ENCODE measurements at places on chromosomes 3 and 15. TPM values are rescaled to one million over a fixed set of nuclear protein-coding genes. Genes with fewer than 3 reads are reported as not detected.

The PLAAT1 gene
- 5.2 TPM for total RNA-seq

GRCh38 chr3:156548902-156549301, 6.0 kb downstream of the SSR3 start:
- DNase-seq = no peak

GRCh38 chr15:61118885-61119284, 110.2 kb downstream of the RORA start:
- no peak for DNase-seq

The KLF15 gene
- 88.2 TPM for total RNA-seq

DNA sequence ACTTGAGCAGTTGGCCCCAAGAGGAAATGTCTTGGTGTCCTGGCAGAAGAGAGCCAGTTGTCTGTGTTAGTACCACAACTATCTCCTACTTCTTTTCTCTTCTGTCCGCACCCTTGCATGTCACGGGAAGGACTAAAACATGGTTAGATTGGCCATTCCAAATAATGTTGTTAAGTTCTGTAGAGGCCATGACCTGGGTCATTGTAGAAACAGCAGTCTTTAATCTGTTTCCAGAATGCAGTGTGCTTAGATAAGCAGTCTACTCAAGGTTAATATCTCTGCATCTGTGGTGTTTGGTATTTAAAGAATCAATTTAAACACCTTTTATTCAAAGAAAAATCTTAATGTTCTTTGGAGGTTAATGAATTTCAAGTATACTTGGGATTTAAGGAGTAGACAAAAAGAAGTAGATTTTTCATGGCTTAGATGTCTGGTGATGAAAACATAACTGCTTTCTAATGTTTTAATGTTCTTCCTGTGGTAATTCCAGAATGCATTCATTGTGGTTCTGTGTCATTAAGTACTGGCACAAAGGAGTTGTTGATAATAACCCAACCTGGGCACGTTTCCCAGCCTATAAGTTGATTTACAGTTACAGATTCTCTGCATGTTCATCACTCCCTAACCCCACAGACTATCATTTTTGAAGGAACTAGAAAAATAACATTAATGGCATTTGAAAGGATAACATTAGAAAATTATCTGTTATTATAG, 58.9 kb downstream of the TMEM108 start:
- no peak for DNase-seq

- DNase-seq = no peak
Measured at GRCh38 chr3:42719002-42719401, 16.4 kb upstream of the HHATL start.

GRCh38 chr3:5579946-5580345, 392.4 kb downstream of the EDEM1 start:
- no peak for DNase-seq

The UBAP1L gene
- total RNA-seq = 29.0 TPM

- no peak for DNase-seq
Measured at GRCh38 chr3:165797551-165797950, 39.7 kb downstream of the BCHE start.

DNA sequence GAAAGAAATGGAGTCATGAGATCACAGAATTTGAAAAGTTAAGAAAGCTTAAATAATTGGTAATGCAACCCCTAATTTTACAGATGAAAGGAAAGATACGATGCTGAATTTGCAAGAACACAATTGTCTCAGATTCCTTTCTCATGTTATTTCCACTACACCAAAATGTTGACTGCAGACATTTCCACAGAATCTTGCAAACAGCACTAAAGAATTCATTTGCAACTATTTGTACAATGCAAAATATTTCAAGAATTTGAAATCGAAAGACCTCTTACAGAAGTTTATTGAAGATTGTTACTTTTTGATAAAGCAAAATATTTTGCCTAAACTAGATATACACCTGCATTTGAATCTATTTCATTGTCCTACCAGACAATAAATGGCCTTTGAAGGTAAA, 194.1 kb upstream of the KCNMB2 start:
- DNase-seq = no peak

DNA sequence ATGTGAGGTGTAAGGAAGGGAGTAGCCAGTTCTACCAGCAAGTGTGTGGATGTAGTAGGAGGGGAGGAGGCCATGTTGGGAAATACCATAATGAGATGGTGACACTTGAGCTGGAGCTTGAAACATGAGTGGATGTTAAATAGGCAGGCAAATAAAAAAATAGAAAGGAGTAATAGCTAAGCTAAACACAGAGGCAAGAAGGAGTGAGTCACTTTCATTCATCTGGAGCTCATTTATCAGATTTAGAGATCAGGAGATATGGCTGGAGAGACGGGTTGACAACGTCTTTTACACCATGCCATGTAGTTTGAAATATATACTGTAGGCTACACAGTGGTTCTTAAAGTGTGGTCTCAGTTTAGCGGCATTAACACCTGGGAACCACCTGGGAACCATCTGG, 390.5 kb downstream of the DIPK2A start:
- no peak for DNase-seq

- no peak for DNase-seq
Measured at GRCh38 chr3:47225310-47225906, 57.2 kb downstream of the KIF9 start.

The ACTC1 gene
- total RNA-seq = 2.4 TPM

The GADL1 gene
- not detected for total RNA-seq

GRCh38 chr3:115627180-115628074, 4.1 kb downstream of the GAP43 start:
- DNase-seq = no peak

GRCh38 chr3:112391648-112392047, 58.7 kb downstream of the CD200 start:
- no peak for DNase-seq

- no peak for DNase-seq
Measured at GRCh38 chr3:12886106-12886679, 44.8 kb upstream of the RPL32 start.

The DUOXA1 gene
- total RNA-seq = 0.29 TPM

GRCh38 chr3:197498499-197499241, 57.1 kb downstream of the BDH1 start:
- no peak for DNase-seq

DNA sequence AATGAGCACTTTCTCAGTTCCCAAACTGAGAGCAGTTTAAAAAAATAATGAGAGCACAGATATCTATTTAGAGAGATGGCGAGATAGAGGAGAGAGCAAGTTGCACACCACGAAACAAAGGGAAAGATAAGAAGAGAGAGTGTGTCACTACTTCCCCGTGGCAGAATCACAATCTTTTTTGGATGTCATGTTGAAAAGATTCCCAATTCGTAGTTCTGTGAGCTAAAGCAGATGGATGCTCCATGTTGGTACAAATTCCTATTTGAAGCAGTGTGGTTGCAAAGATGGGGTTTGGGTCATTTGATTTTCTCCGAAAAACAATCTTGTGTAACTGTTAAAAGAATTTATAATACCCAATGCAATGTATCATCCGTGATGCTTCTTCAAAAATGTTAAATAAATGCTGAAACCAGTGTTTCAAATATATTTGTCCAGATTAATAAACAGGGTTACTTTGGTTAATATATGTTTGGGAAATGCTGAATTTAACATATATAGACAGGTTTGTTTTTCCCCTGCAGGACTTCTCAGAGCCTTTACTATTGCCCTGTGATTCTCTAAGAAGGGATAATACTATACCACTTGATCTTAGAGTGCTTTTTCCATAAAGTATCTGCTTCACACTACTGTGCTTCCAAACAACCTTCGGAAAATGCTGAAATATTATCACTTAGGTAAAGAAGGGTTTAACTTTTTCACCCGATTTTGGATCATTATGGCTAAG, 128.5 kb downstream of the MDFIC2 start:
- DNase-seq = no peak

- DNase-seq = no peak
Measured at GRCh38 chr3:15538345-15538744, 16.8 kb upstream of the COLQ start.

The IGSF11 gene
- 71.4 TPM for total RNA-seq

The MYRIP gene
- 31.5 TPM for total RNA-seq

GRCh38 chr3:160134454-160134853, 90.8 kb upstream of the C3orf80 start:
- no peak for DNase-seq

DNA sequence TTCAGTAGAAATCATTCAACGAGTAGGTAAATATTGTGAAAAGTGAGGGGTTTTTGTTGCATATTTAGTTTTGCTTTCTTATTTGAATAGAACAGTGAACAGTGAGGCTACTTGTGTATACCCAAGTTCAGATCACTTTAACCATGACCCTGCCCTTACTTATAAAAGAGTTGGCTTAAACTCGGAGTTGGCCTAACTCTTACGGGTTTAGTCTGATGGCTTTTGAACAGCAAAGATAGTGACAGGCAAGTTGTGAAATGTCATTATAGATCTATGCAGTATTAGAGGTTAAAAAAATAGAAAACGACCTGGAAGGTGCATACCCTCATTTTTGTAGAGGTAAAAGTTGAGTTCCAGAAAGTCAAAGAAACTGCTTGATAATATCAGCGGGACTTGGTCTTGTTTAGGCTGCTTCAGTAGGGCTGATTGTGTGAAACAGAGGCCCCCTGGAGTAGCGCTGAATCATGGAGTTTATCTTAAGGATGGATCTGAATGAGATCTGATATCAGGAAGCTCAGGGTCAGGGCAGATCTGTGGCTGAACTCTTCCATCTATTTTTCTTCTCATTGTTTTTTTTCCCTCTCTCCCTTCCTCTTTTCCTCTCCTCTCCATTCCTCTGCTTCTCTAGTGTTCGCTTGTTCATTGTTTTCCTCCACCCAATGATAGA, 359.8 kb downstream of the LPP start:
- DNase-seq = no peak

DNA sequence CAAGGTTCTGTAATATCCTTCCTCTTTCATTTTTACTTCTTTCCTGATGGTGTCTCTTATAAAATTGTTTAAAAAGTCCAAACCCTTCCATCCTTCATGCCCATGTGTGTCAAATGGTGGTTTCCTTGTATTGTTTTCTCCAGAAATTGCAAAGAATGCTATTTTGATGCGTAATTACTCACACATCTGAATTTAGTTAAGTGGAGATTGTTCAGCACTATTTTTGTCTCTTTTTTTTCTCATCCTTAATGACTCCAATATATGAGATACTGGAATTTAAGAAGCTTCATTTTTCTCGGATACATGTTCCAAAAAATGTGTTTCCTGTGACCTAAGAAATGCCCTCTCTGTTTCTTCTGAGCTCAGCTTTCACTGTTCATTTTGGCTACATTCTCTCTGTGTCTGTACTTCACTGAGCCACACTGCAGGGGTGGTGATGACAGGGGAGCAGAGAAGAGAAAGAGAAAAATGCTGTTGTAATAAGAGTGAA, 799.8 kb downstream of the DIPK2A start:
- no peak for DNase-seq

All from dorsolateral prefrontal cortex (tissue), 122 donors.